KBM-7 (cell line): ENCODE measurements at places on chromosomes 5 and 9.
A peak's percentile ranks its signal among the peaks of the same experiment; 100 is the strongest.

- no peak for DNase-seq
Observed at GRCh38 chr5:35644543-35644942, 26.9 kb downstream of the SPEF2 start.

DNA sequence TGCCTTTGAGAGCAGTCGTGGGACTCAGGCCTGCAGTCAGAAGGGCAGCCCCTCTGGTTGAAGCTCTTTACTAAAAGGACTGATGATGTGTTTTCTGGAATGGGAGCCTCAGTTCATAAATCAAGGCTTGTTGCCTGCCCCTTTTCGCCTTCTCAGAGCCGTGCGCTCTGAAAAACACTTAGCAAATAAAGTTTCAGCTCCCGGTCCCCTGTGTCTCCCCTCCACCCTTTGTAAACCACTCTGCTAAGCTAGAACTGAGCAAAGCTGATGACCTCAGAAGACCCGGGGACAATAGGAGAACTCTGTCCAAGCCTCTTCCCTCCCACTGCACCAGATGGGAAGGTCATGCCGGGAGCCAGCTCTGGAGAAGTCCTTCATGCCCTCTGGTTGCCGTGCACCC lies 39.3 kb upstream of the ADRA1B start:
- no peak for DNase-seq

- DNase-seq: peak; percentile 53
Observed at GRCh38 chr9:33719581-33720374, 75.6 kb upstream of the PRSS3 start.

- DNase-seq: peak; percentile 23
Observed at GRCh38 chr5:82151662-82152061, 126.5 kb downstream of the RPS23 start.

GRCh38 chr9:136002881-136003280 lies 41.7 kb upstream of the UBAC1 start:
- no peak for DNase-seq

DNA sequence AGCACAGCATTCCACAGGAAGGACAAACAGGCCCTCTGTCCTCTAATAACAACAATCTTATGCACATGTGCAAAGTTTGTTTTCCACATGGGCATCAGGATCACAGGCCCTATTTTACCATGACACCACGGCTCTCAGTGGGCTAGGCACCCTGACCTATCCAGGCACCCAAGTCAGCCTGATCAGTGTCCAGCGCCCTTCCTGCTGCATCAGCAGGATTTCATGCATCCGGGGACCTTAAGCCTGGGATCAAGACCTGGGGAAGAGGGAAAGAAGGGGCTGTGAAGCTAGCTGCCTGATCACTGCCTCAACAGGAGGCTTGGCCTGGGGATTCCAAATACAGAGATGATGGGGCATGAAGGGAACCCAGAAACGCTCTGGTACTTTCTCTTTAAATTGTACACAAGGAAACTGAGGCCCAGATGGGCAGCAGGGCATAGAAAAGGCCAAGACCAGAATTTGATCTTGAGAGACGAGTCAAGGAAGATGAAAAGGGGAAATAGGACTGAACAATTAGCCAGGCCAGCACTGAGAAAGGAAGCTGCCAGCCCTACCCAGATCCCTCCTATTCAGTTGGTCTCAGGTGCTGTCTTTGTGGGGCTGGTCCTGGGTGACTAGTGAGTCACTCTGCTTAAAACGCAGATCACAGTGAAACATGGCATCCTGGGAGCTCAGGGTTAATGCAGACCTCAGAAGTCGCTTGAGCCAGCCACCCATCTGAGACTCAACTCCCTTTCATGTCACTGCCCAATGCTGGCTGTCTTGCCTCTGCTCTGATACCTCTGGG lies 57.9 kb downstream of the SHB start:
- peak; percentile 24 for DNase-seq

DNA sequence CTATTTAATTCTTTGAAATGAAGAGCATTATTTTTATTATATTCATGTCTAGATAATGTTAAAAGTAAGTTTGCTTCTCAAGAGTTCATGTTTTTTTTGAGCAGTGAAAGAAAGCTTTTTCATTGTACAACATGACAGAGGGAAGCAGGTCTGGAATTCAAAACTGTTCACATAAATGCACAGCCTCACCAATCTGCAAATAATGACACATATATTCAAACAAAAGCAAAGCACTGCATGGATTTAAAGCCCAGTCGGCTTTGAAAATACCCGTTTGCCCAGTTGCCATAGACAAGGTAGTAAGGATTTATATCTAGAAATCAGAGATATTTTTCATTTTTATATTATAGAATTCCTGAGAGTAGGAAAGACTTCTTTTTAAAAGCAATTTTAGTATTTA lies 201.8 kb downstream of the CD180 start:
- no peak for DNase-seq

DNA sequence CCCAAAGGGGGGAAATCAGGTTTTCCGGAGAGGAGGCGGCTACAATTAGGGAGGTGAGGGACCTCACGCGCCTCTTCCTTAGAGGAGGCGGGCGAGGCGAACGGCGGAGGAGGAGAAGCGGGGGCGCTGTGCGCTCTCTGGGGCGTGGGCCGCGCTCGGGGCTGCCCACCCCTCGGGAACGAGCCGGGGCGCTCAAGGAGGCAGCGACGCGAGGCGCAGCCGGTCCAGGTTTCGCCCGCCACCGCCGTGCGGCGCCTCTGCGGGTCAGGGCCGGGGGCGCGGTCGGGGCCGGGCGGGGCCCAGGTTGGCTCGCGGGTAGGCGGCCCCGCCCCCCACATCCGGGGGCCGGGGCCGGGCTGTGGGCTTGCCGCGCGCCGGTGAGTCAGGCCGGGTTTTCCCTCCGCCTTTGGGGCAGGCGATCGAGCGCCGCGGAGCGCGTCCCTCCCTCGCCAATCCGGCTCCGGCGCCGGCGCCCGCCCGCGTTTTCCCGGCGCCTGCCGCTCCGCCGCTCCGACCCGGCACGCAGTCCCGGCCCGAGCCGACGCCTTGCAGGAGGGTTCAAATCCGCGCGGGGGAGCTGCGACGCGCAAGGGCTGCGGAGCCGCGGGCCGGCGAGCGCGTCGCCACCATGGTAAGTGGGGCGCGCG lies at the start of gene N4BP3:
Gene N4BP3 (plus strand): TSS at position 392 of the 647 bp plus-strand sequence. CDS start 6,052 bp downstream, outside the sequence.
- peak; percentile 81 for DNase-seq

DNA sequence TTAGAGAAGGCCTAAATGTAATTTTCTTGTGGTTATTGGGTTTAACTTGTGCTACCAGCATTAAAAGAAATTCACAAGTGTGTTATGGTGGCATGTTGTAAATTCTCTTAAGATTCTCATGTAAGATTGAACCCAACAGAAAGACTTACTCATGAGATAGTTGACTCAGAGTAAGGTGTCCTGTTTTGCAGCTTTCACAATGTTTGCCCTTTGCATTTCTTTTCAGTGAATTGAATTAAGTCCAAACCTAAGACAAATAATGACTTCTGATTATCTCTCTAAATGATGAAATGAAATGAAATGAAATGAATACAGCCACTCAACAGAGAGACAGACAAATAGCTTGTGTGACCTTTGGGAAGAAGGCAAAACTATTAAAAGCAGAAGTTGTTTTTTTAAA lies 1696.9 kb upstream of the WWC1 start:
- no peak for DNase-seq

DNA sequence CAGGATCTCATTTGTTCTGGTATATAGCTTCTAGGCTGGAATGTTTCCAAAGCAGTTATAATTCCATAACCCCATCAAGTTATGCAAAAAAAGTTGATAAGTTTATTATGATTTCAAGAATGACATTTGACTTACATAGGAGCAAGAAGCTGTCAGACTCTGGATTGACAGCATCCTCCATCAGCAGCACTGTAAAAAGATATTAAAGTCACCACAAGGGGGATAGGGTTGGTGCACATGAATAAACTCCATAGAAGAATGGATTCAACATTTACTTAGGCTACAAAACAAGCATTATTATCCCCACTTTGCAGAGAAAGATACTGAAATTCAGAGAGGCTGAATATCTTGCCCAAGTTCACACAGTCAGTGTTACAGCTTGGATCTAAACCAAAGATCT lies 208.9 kb upstream of the SLC30A5 start:
- peak; percentile 10 for DNase-seq

- no peak for DNase-seq
Observed at GRCh38 chr5:154311362-154311761, 120.8 kb downstream of the GALNT10 start.

DNA sequence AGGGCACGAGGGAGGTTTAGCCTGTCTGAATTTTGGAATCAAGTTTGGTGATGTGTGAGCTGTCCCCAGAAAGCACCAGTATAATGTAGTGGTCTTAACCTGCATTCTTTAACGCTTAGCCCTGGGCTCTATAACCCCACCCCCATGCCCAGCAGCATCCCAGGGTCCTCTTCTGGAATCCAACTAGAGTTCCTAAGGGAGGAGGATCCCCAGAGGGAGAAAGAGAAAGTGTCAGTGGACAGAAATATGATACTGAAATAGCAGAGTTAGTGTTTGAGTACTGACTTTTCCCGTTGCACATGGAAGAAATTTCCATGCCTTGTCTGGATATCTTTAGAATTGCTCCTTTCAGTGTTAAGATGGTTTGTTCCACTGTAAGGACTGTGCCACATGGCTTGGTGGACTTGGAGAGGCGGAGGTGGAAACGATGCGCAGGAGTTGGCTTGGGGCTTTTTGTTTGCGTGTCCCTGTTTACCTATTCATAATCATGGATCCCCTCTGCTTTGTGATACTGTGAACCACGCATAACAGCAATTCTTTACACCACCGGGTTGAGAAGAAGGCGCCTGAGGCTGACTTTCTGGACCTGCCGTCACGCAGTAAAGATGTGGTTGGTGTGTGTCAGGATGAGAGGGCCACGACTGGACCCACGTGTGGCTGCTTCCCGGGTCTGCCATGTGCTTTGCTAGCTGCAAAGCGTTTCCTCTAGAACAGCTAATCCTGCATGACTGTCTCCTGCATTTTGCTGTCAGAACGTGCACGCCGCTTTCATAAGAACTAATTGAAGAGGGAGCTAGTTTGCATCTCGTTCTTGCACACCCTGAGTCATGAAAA lies 142.3 kb downstream of the SMARCA2 start:
- DNase-seq: peak; percentile 59

GRCh38 chr5:17436350-17436749 lies 61.7 kb upstream of the TAF11L2 start:
- DNase-seq: no peak

DNA sequence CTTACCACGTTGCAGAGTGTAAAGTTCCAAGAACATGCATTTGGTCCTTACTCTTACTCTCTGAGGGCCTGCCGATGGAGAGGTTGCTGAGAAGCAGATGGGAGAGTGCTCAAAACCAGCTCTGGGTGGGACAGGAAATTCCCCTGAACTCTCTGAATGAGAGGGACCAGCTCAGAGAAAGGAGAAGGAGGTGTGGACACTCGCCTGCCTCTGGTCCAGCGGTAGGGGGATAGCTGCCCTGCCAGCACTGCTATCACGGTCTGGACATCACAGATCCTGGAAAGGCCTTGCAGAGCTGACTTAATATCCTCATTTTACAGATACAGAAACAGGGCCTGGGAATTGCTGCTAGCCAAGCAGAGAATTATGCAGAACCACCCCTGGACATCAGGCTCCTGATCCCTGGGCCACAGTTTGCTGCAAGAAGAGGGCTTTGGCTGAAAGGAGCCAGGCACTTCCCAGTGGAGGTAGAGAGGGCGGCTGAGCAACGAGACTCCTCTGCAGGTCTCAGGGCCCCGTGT lies 4.9 kb downstream of the TRAF1 start:
- no peak for DNase-seq

- no peak for DNase-seq
Observed at GRCh38 chr9:131876486-131876885, 136.6 kb upstream of the RAPGEF1 start.

DNA sequence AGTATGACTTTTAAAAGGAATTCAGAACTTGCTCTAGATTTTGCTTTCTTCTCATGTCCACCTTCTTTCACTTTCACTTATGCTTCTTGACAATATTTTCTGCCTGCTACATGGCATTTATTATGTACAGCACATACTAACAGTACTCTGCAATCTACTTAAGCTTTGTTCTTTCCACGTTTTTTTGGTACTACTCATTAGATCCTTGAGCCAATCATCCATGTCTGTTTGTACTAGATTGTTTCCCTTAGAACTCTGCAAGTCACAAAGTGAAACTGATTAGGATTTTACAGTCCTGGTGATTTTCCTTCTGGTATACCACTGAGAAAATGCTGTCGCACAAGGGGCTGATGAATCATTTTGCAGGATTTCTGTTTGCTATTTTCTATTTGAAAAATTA lies 78.3 kb downstream of the PARP8 start:
- peak; percentile 17 for DNase-seq

- no peak for DNase-seq
Observed at GRCh38 chr5:81854485-81854884, 103.6 kb upstream of the SSBP2 start.

GRCh38 chr5:39815711-39816110 lies 390.9 kb upstream of the DAB2 start:
- no peak for DNase-seq

- no peak for DNase-seq
Observed at GRCh38 chr5:127892467-127893207, 189.4 kb downstream of the CCDC192 start.

DNA sequence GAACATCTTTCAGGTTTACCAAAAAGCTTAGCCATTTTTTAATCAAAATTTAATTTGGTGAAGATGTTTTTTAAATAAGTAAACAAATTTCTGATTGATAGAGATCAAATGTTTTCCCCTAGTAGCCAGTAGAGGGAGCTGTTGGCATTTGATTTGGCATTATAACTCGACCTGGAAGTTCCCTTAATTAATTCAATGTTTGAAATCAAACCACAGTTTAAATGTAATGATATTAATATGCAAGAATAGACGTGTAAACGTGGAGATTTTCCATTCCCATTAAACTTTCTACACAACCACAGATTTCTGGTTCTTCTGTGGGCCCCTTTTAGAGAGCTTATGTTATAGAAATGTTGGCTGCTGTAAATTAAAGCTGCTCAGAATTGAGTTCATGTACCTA lies 148.1 kb upstream of the MPDZ start:
- DNase-seq: peak; percentile 50

GRCh38 chr9:129312251-129313122 lies 134.4 kb upstream of the IER5L start:
- DNase-seq: no peak

DNA sequence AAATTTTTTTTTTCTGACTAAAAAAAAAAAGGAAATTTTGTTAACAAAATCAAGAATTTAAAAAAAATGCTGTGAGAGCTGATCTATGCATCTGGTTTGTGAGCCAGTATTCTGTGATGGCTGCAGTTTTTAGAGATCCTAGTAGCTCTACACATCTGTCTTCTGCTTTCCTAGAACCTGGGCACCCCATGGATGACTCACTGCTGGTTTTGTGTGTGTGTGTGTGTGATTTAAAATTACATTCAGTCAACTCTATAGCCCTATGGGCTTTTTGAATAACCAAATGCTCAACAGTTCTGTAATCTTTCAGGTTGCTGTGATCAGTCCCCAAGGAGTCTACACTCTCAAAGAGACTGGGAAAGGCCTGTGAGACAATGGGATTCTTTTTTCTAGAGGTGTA lies 2.5 kb upstream of the PSMD5 start:
- DNase-seq: no peak

DNA sequence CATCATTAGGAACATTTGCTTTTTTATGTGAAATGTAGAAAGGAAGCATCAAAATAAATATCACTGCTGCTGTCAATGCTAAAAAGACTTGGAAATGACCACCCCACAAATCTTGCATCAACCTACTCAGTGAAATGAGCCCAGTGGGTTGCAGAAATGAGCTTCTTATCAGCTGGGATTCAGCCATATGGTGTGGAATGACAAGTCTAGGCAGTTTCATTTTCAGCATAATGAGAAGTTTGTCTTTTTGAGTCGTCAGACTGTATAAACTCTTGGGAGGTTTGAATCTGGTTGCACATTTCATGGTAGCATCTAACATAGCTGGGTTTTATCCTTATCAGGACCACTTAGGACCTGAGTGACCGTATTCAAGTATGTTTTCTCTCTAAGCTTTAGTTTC lies 251.1 kb upstream of the PPP1R2B start:
- no peak for DNase-seq

GRCh38 chr5:159682623-159683022 lies 233.7 kb upstream of the ADRA1B start:
- peak; percentile 3 for DNase-seq
